NCI-H2171 (cell line): ENCODE measurements at places on chromosomes 11 and 22.

DNA sequence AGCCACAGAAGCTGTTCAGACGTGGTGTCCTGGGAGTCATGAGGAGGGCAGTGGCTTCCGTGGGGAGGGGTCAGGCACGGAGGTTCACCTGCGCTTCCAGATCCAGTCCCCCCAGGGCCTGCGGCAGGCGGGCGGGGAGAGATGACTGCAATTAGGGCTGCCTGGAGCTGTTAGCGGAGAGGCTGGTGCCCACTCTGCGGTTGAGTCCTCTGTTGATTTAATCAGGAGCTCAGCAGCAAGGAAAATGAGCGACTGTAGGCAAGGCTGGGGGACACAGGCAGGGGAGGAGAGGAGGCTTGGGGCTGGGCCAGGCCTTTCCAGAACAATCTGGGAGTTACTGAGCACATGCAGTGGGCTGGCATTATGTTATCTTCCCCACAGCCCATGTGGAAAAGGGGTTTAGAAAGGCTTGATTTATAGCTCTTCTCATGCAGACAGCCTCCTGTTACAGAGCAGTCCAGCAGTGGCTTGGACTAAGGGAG is 13.1 kb downstream of the PLCB3 start:
- no peak for DNase-seq

- DNase-seq: no peak
Observed at GRCh38 chr11:115345840-115346239, 158.4 kb downstream of the CADM1 start.

DNA sequence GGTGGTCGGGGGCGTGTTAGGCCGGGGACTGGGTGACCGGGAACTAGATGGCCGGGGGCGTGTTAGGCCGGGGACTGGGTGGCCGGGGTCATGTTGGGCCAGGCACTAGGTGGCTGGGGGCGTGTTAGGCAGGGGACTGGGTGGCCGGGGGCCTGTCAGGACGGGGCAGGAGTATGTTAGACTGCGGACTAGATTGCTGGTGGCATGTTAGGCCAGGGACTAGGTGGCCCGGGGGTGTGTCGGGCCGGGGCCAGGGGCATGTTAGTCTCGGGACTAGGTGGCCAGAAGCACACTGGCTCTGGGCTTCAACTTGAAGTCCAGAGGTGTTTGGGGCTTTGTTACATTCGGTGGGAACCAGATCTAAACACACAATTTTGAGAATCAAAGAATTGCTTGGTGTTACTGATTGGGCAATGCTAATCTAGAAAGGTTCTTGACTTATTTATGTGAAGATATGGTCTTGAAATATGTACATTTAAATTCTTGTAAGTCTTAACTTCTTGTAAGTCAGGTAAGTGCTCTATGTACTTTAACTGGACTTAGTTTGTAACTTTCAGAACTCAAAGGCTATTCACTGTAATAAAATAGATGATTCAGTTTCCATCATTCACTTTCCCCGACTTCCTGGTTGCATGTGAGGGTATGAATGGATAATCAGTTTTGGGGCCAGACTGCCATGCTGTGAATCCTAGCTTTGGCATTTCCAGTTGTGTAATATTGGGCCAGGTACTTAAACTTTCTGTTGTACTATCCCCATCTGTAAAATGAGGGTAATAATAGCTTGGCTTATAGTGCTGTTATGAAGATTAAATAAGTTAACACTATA is 1.1 kb downstream of the EXT2 start:
- DNase-seq: no peak

DNA sequence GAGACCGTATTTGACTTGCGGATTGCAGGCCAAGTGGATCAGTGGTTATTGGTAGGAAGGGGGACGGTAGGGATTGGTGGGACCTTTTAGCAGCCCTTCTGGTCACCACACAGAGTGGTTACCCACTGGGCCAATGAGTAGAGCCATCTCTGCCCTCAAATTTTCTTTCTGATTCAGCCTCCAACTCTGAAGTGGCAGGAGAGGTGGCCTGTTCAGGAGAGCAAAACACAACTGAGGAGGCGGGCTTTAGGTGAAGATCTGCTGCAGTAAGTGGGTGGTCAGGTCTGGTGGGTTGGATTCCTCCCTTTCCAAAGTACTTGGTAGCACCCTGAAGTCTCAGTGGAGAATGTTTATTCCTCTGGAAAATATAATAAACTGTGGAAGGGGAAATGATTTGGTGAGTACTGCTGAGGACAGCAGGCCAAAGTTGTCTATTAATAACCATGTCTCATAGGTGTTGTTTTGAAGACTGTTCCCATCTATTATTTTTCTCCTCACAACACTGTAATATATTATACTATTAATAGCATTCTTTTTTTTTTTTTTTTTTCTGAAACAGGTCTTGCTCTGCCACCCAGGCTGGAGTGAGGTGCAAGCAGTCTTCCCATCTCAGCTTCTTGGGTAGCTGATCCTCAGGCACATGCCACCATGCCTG is 1.5 kb downstream of the MISFA start:
- no peak for DNase-seq

- DNase-seq: no peak
Observed at GRCh38 chr22:37197451-37198257, 9.6 kb upstream of the C1QTNF6 start.
